Hematopoietic multipotent progenitor cell treated with erythropoietin and hydrocortisone succinate and interleukin-3 and kit ligand, for 4 days (in vitro differentiated cells): ENCODE measurements at places on chromosomes 2 and 18.

- DNase-seq: no peak
These were observed 726.5 kb downstream of the SLC4A3 start for GRCh38 chr2:220353897-220354296.

GRCh38 chr2:157748371-157749142 lies 119.9 kb upstream of the ACVR1C start:
- DNase-seq: no peak

DNA sequence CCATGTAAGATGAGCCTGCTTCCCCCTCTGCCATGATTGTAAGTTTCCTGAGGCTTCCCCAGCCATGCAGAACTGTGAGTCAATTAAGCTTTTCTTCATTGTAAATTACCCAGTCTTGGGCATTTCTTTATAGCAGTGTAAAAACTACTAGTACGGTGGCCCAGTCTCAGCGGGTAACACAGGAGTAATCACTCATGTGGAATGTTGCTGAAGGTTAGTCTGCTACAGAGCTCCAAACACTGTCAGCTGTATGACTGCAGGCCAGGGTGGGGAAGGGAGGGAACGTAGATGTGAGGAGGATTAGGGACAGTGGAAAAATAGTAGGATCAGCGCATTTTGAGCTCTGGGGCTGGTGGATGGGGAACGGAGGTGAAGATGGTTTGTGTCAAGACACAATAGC lies 711.2 kb upstream of the SOX11 start:
- DNase-seq: no peak

DNA sequence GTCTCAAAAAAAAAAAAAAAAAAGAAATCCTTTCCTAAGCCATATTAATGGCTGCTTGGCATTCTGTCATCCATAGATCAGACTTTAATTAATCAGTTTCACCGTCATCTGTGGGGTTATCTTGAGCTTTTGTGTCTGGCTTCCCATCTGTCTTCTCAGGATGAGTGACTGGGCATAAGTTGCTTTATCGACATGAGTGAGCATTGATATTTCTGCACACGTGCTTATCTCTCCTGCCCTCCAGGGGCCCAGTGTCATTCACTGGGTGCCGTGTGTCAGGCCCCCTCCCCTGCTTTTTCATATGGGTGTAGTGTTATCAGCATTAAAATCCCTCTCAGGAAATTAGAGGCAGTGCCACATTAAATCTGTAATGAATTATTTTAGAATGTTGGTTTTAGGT lies 65.6 kb downstream of the SH3BP4 start:
- DNase-seq: peak; percentile 23

DNA sequence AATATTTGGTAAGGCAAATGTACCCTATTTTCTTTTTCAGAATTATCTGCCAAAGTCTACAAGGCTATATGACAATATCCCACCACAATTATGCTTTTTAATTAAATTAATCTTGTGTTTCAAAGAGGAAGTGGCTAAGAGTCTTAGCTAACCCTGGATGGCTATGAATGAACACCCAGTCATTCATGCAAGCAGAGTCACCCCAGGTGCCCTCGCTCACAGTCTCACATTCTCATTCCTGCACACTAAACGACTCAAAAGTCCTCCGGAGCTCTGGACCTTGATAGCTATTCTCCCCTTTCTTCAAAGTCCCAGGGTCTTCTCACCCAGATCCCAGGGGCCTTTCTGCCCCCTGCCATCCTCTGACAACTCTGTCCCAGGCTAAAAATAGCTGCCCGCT lies 42.1 kb upstream of the MRPL19 start:
- no peak for DNase-seq

DNA sequence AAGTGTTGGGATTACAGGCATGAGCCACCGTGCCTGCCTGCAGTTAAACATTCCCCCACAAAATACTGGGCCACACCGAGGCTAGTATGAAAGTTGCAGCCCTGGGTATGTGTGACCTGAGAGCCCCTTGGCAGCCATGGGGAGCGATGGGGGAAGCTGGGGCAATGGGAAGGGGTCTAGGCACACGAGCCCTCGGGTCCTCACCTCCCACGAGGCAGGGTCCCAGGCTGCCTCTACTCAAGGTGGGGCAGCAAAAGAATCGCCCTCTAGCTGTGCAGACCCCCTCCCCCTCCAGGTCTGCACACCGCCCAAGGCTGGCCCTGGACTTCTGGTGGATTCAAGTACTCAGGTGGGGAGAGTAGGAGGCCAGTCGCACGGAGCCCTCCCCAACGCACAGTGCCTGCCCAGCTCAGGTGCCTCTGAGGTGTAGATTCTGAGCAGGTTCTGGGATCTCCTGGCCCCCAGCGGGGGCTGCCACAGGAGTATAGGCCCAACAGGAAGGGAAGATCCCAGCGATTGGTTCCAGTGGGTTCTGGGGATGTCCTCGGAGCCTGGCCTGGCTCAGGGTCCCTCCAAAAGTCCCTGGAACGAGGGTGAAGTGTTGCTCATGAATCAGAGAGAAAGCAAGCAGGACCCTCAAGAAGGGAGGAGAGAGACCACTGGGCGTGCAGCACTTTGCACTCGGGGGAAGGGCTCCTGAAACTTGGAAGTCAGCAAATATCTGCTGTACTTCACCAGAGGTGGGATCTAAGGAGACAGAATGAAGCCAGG lies 2.6 kb downstream of the GPR35 start:
- DNase-seq: no peak

- DNase-seq: peak; percentile 71
These were observed 1.4 kb upstream of the SLC23A3 start for GRCh38 chr2:219171231-219171651.

DNA sequence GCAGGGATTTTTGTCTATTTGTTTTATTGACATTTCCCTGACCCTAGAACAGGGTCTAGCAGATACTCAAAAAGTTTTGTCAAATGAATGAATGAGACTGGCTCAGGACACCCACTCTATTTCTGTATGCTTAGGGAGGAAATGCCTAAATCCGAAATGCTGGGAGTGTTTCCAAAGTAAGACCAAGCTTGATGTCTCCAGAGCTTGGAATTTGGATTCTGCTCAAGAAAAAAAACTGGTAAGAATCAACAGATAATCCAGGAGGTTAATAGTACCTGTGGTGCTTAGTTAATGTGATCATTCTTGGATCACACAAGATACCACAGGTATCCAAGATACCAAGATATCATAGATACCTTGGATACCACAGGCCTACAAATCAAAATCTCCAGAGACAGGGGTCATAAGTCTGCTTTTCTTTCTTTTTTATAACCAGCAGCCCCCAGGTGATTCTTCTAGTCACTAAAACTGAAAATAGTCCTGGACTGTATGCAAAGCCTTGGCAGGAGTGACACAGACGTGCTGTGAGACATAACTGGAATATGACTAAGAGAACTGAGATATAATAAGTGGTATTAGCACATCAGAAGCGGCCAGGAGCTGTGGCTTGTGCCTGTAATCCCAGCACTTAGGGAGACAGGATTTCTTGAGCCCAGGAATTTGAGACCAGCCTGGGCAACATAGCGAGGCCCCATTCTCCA lies 39.9 kb upstream of the SP3 start:
- no peak for DNase-seq

DNA sequence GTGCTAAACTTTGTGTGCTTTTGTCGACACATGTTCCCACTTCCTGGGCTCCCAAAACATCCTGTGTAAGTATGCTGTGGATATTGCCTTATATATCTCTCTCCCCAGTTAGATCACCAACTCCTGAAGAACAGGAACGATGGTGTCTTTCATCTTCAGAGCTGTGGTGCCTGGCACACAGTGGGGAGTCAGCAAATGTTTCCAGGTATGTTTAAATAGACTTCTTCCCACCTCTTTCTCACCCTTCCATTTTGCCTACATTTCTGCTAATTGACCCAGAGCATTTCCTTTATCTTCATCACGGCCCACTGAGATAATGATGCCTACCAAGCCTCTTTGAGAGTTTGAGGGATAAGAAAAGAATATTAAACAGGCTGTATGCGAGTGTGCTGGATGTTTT lies 60.7 kb downstream of the RND3 start:
- DNase-seq: no peak

DNA sequence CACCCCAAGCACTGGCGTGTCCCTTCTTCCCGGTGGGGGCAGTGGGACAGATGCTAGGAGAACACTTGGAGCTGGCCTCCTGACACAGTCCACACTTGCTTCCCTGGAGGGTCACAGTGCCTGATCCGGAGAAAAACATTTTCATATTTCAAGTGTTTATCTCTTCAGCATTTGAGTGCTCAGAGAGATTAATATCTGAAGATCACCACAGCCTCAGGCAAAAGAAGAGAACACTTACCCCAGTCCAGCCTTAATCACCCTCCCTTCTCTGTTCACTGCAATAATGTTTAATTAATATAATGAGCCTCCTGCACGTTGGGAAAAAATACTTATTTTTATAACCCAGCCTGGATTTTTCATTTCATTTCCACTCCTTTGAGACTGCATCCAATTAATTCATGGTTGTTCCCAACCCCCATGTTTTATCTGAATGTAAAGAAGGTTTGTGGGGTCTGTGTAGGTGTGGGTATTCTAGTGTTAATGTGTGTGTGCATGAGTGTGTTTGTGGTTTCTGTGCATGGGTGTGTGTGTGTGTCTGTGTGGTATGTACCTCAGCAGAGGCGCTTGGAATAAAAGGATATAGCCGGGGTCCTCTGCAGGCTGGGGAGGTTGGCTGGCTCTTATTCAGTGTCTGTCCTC lies 72.1 kb downstream of the NRP2 start:
- DNase-seq: no peak

- DNase-seq: peak; percentile 36
These were observed 59.3 kb upstream of the ANKRD44 start for GRCh38 chr2:197369933-197370320.

DNA sequence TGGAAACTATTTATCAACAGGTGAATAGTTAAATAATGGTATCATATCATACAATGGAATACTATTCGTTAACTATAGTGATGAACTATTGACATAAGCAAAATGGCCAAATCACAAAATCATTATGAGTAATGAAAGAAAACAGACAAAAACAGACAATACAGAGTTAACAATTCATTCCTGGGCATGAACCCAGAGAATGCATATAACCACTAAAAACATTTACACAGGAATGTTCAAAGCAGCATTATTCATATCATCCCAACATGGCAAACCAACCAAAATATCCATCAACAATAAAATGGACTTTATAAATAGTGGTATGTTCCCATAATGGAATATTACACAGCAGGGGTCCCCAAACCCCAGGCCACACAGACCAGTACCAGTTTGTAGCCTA lies 131.2 kb upstream of the CYP1B1 start:
- DNase-seq: no peak

DNA sequence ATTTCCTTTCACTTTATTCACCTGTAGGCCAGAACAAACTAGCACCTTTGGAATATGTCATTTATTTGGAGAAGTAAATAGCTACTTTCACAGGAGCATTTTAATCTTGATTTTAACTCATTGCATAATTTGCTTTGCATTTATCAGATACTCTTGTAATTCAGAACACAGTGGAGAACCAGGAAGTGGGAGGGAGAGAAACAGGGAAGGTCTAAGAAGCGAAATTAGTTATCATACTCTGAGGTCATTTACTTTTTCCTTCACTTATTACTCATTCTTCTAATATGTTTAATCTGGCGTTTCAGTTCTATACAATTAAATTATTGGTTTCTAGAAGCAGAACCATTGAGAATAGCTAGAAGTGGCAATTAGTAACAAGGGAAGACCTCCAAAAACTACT lies 20.7 kb downstream of the RBM44 start:
- DNase-seq: peak; percentile 38

GRCh38 chr2:30522421-30522820 lies 75.4 kb downstream of the LCLAT1 start:
- no peak for DNase-seq

- DNase-seq: no peak
These were observed 208.1 kb downstream of the KLHL29 start for GRCh38 chr2:23592898-23593751.

GRCh38 chr2:121483846-121484245 lies 46.8 kb upstream of the RNU4ATAC start:
- DNase-seq: peak; percentile 27

- no peak for DNase-seq
These were observed 10.0 kb upstream of the GPR55 start for GRCh38 chr2:230935130-230935430.

DNA sequence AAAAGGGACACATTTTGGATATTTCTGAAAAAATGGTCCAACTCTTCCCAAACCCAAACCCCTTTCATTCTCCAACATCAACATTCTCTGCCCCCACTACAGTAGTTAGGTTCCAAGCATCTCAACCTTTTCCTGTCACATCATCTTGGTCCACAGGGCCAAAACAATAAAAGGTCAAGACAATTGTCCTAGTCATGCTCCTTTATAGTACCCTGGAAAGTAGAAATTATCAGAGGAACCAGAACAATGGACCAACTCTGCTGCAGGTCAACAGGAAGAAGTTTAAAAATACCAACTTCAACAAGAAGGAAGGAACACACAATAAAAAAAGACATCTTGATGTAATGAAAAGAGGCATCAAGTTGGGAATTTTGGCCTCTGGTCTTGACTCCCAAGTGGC lies 36.1 kb downstream of the CLASP1 start:
- no peak for DNase-seq

- DNase-seq: peak; percentile 67
These were observed 399.8 kb downstream of the TMEM182 start for GRCh38 chr2:103161456-103162289.

GRCh38 chr2:150752229-150752628 lies 264.8 kb upstream of the RND3 start:
- no peak for DNase-seq

DNA sequence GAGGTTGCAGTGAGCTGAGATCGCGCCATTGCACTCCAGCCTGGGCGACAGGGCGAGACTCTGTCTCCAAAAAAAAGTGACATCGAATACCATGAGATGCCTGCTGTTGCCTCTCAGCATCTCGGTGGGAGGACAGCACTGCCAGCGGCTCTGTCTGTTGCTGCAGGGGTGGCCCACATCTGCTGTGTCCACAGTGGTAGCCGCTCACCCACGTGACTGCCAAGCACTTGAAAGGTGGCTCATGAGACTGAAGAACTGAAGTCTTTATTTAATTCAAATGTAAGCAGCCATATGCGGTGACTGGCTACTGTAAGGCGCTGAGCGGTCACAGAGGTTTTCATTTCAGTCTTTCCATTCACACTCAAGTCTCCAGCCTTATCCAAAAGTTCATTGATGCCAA lies 25.8 kb downstream of the IMPA2 start:
- no peak for DNase-seq

GRCh38 chr2:169035887-169036286 lies 4.8 kb upstream of the ABCB11 start:
- no peak for DNase-seq

- no peak for DNase-seq
These were observed 358.5 kb upstream of the DSEL start for GRCh38 chr18:67875060-67875459.

DNA sequence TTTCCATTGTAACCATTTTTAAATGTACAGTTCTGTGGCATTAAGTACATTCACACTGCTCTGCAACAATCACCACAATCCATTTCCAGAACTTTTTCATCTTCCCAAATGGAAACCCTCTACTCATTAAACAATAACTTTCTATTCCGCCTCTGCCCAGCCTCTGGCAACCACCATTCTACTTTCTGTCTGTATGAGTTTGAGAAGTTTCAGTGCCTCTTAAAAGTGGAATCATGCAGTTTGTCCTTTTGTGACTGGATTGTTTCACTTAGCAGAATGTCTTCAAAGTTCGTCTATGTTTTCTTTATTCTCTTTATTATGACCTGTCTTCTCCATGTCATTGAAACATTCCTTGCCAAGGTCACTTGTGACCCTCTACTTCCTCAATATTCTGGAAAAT lies 22.0 kb upstream of the PELI1 start:
- no peak for DNase-seq
